Myometrial cell (primary cell): ENCODE measurements at places on chromosomes 2 and 18. TPM values are rescaled to one million over a fixed set of nuclear protein-coding genes. Genes with fewer than 3 reads are reported as not detected.

The TMEM178A gene
- not detected in 2 replicates for total RNA-seq

The SP5 gene
- total RNA-seq, result not detected in 2 replicates

The SERPINB3 gene
- total RNA-seq, result not detected in 2 replicates

The KLHL41 gene
- total RNA-seq, result 0.29 and 0.35 TPM in 2 replicates

The ARHGEF4 gene
- total RNA-seq, result 1.2 and 4.8 TPM in 2 replicates

The TUBA3D gene
- 0.53 and 0.58 TPM in 2 replicates for total RNA-seq

The IL1RL2 gene
- total RNA-seq, result 1.1 and 1.2 TPM in 2 replicates

The GCG gene
- not detected in 2 replicates for total RNA-seq

The ACVR1C gene
- not detected in 2 replicates for total RNA-seq

The C18orf54 gene
- 3.9 and 4.3 TPM in 2 replicates for total RNA-seq

The POTEJ gene
- not detected in 2 replicates for total RNA-seq

The SEH1L gene
- total RNA-seq, result 25.9 and 47.0 TPM in 2 replicates

The CTNNA2 gene
- total RNA-seq, result not detected in 2 replicates

The LHCGR gene
- not detected in 2 replicates for total RNA-seq

The RAPH1 gene
- 6.6 and 9.4 TPM in 2 replicates for total RNA-seq

The EPHA4 gene
- total RNA-seq, result 7.8 TPM in 2 replicates

The CAPN14 gene
- under 0.01 TPM in 2 replicates for total RNA-seq

The YES1 gene
- total RNA-seq, result 64.5 and 113 TPM in 2 replicates

The TTN gene
- total RNA-seq, result under 0.01 TPM in 2 replicates

The IL37 gene
- not detected in 2 replicates for total RNA-seq

The PSMA8 gene
- total RNA-seq, result not detected in 2 replicates

The POTEC gene
- total RNA-seq, result not detected in 2 replicates

The LRRC30 gene
- total RNA-seq, result not detected in 2 replicates

The IL1F10 gene
- total RNA-seq, result not detected in 2 replicates

The C1QL2 gene
- total RNA-seq, result not detected in 2 replicates
